ENCODE measurements at places on chromosomes 1 and 21.

GRCh38 chr1:212648431-212648830 is 39.9 kb downstream of the ATF3 start:
- DNase-seq: no peak

DNA sequence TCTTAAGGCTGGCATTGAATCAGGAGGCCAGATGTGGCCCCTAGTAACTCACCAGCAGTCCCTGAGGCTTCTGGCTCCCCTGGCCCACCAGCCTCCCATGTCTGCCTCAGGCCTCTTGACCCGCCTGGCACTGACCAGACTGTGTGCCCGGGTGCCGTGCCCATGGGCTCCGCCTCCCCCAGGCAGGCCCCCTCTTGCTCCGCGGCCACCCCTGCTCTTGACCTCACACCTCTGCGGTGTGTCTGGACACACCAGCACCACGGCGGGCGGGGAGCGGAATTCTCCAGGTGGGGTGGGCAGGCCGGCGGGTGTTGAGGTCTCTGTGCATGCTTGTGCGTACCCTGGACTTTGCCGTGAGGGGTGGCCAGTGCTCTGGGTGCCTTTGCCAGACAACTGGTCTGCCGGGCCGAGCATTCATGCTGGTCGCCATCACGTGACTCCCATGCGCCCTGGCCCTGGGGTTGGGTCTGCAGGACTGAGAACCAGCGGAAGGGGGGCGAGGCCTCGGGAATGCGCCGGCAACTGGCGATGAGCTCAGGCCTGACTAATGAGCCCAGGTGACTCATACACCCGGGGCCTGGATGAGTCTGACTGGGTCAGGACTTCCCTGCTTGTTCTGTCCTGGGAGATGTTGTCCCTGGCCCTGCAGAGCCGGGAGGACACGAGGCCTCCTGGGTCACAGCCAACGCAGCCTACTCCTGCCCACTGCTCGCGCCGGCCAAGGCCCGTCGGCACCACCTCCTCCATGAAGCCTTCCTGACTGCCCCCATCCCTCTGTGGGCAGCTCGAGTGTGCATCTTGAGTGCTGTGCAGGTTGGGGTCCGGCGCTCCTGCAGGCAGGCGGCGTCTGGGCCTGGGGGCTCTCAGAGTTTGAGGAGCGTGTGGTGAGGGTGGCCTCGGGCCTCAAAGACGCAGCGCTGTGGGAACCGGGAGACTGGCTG is 22.6 kb downstream of the COL18A1 start:
- DNase-seq: no peak

DNA sequence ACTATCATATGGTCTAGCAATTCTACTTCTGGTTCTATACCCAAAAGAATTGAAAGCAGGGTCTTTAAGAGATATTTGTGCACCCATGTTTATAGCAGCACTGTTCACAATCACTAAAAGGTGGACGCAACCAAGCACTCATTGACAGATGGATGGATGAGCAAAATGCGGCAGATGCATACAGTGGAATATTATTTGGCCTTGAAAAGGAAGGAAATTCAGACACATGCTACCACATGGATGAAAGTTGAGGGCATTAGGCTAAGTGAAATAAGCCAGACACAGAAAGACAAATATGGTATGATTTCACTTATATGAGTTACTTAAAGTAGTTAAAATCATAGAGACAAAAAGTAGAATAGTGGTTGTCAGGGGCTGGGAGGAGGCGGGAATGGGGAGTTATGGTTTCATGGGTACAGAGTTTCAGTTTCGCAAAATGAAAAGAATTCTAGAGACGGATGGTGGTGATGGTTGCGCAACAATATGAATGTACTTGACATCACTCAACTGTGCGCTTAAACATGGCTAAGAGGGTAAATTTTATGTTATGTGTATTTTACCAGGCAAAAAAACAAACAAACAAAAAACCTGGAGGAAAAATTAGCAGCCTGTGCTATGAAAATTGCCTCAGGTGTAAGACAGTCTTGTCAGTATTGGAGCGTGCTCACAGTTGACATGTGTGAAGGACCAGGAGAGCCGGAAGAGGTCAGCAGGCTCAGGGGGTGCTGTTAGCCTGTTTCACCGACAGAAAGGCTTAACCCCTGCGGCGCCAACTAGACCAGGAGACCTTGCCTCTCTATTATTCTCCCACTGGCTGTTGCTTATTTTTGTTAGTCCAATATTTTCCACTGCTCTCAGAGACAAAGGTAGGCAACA is 26.5 kb downstream of the CD247 start:
- no peak for DNase-seq

- no peak for DNase-seq
Observed at GRCh38 chr1:87327376-87328271, 1.1 kb upstream of the LMO4 start.

- DNase-seq: no peak
Observed at GRCh38 chr21:19130379-19131028, 726.9 kb upstream of the TMPRSS15 start.
